ENCODE measurements at places on chromosomes 1 and 21. TPM values are rescaled to one million over a fixed set of nuclear protein-coding genes. Genes with fewer than 3 reads are reported as not detected.

The PHLDA3 gene
- 22.7 TPM for total RNA-seq

- no peaks in the 10 kb centered on the region for H3K36me3 ChIP-seq
- H3K4me1 ChIP-seq: no peaks in the 10 kb centered on the region
- no peak for DNase-seq
- H3K4me3 ChIP-seq: no peak overlapping the region
- no peak overlapping the region for H3K27ac ChIP-seq
Observed at GRCh38 chr21:33703750-33704606, 61.7 kb downstream of the ITSN1 start.

The SLC2A5 gene
- total RNA-seq: 74.1 TPM

DNA sequence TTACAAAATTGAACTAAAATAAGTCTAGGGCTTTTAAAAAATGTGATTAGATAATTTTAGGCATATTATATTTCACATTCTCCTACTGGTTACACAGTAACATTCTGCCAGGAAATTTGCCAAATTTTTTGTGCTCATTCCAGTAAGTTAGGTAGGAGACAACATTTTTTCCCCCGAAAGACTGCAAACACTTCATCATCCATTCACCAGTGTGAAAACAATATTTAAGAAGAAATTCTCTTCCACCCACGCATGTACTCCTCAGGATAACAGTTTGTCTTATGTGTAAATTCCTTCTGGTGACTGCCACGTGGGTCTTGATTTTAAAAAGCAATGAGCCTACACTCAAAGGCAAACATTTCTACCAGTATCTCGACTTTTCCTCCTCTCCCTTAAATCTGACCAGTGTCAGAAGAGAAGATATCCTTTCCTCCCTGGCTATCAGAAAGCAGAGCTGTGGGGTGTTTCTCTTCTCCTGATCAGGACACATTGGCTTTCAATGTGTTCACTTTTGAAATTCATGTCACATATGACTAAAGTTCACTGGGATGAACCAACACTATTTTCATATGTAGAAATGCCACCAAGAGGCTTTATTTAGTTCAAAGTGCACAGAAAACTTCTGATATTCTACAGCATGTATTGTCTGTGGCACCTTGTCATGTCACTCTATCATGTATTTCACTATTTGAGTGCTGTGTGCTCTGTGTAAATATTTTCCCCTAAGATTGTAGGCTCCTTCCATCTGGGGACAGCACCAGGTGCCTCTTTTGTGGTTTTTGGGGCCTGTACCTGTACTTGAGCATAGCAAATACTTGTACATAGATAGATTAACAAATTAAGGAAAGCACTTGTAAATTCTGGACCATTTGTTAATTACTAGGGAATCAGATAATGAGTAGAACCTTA is 38.6 kb downstream of the LHX9 start:
- H3K27me3 ChIP-seq: no peaks in the 10 kb centered on the region
- peaks cover 4% of the 10 kb centered on the region for H3K4me1 ChIP-seq
- H3K4me3 ChIP-seq: no peak overlapping the region
- no peaks in the 10 kb centered on the region for H3K36me3 ChIP-seq
- H3K27ac ChIP-seq: no peak overlapping the region
- no peak for DNase-seq

GRCh38 chr1:145845144-145845513 is 301 bp upstream of the NUDT17 start:
- H3K4me3 ChIP-seq: peak overlapping the region; percentile 57
- no peaks in the 10 kb centered on the region for H3K27me3 ChIP-seq
- peak overlapping the region; percentile 76 for H3K27ac ChIP-seq
- DNase-seq: no peak

The LRRC71 gene
- total RNA-seq: 23.1 TPM

- no peaks in the 10 kb centered on the region for H3K4me1 ChIP-seq
- H3K36me3 ChIP-seq: no peaks in the 10 kb centered on the region
- no peaks in the 10 kb centered on the region for H3K27me3 ChIP-seq
- H3K27ac ChIP-seq: no peak overlapping the region
- no peak overlapping the region for H3K4me3 ChIP-seq
Observed at GRCh38 chr1:243939167-243939848, 89.3 kb upstream of the AKT3 start.

DNA sequence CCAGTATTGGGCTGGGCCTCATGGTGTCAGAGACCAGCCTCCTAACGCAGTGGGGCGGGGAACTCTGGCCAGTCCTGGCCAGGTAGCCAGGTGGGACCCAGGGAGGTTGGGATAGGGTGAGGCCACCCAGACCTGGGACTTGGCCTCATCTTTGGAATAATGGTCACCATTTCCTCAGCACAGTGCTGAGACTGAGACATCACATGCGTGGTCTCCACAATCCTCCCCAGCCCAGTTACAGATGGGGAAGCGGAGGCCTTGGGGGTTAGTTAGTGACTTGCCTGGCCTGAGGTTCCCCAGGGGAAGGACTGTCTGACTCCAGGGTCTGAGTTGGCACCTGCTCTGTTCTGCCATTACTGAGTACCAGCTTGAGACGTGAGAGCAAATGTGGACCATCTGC is 77.9 kb upstream of the CASZ1 start:
- no peaks in the 10 kb centered on the region for H3K27me3 ChIP-seq
- H3K36me3 ChIP-seq: no peaks in the 10 kb centered on the region
- H3K27ac ChIP-seq: no peak overlapping the region
- no peak overlapping the region for H3K4me3 ChIP-seq
- no peaks in the 10 kb centered on the region for H3K4me1 ChIP-seq
- DNase-seq: no peak

GRCh38 chr1:164380893-164381292 is 178.1 kb upstream of the PBX1 start:
- H3K36me3 ChIP-seq: no peaks in the 10 kb centered on the region
- no peaks in the 10 kb centered on the region for H3K27me3 ChIP-seq
- H3K4me1 ChIP-seq: no peaks in the 10 kb centered on the region
- no peak for DNase-seq
- H3K27ac ChIP-seq: no peak overlapping the region

- no peak overlapping the region for H3K27ac ChIP-seq
- no peaks in the 10 kb centered on the region for H3K36me3 ChIP-seq
- no peaks in the 10 kb centered on the region for H3K27me3 ChIP-seq
- H3K4me1 ChIP-seq: peaks cover 14% of the 10 kb centered on the region
Observed at GRCh38 chr1:22788254-22788661, 77.6 kb downstream of the EPHB2 start.

DNA sequence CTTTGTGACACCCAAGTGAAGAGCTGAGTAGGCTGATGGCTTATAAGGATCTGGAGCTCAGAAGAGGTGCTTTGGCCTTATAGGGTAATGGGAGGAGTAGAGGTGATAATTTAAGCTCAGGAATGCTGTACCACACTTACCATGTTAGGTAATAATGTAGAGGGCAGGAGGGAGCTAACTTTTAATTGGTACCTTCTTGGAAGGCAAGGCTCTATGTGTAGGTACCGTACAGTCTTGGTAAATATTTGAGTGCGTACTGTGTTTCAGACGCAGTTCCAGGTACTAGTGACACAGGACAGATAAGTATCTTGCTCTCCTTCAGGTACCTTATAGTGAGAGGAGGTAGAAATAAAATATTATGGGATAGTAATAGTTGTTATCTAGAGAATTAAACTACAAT is 16.8 kb downstream of the CAMSAP2 start:
- no peaks in the 10 kb centered on the region for H3K36me3 ChIP-seq
- H3K4me3 ChIP-seq: no peak overlapping the region
- no peaks in the 10 kb centered on the region for H3K4me1 ChIP-seq
- no peaks in the 10 kb centered on the region for H3K27me3 ChIP-seq

The GNAT2 gene
- 2.8 TPM for total RNA-seq

DNA sequence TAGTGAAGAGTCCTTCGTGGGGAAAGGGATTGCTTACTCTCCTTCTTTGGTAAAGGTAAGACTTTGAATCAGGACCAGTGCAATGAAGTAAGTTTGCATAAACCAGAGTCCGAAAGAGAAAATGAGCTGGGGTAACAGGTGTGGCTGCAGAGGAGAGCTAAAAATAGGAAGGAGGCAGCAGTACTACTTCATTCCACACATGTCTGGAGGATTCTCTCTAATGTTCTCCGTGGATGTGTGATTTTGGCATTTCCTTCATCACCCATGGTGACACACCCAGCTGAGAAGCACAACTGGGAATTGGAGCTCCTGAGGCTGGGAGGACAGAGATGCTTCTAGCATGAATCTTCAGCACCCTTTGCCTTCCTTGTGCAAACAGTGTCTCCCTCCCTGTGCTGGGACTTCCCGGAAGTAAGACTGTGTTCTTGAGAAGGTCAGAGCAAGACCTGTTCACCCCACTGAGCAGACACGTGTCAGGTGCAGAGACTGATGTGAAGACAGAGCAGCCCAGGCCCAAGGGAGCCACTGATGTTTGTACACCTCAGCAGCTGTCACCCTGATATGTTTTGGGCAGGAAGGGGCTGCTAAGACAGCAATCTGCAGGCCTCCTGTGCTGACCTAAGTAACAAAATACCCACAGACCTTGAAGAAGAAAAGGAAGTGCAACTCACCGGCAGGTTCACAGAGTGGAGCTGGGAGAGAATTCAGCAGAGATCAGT is 13.3 kb downstream of the FCRL1 start:
- H3K27ac ChIP-seq: no peak overlapping the region
- no peaks in the 10 kb centered on the region for H3K27me3 ChIP-seq
- no peaks in the 10 kb centered on the region for H3K36me3 ChIP-seq

GRCh38 chr21:46017148-46017547 is 35.6 kb downstream of the COL6A1 start:
- no peaks in the 10 kb centered on the region for H3K36me3 ChIP-seq
- no peak overlapping the region for H3K27ac ChIP-seq
- H3K4me3 ChIP-seq: no peak overlapping the region
- no peaks in the 10 kb centered on the region for H3K27me3 ChIP-seq
- DNase-seq: no peak

The OLFML2B gene
- 31.3 TPM for total RNA-seq

- H3K4me1 ChIP-seq: no peaks in the 10 kb centered on the region
- no peaks in the 10 kb centered on the region for H3K27me3 ChIP-seq
- no peak for DNase-seq
- H3K27ac ChIP-seq: no peak overlapping the region
Observed at GRCh38 chr1:244114892-244115291, 63.8 kb downstream of the ZBTB18 start.

DNA sequence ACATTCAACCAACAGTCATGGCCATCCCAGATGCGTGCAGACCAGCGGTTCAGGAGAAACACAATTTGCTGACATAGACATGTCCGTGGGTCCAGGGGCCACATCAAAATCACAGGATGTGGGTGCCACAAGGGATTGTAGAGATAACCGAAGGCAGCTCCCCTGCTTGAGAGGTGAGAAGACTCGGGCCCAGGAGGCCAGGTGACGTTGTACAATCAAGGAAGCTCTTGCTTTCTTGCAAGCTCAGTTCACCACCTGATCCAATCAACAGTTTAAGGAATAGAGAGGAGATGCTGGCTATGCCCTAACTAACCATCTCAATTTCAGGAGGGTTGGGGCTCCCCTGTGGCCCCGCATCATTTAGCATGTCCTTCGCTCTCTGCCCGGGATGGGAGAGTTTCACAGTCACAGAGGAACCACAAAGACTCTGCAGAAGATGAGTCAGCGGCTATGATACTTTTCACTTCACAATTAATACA is 19.5 kb downstream of the UBASH3A start:
- no peak overlapping the region for H3K4me3 ChIP-seq
- no peak overlapping the region for H3K27ac ChIP-seq
- no peaks in the 10 kb centered on the region for H3K4me1 ChIP-seq

- no peak overlapping the region for H3K4me3 ChIP-seq
- H3K36me3 ChIP-seq: no peaks in the 10 kb centered on the region
- no peak for DNase-seq
- no peak overlapping the region for H3K27ac ChIP-seq
Observed at GRCh38 chr1:118863688-118864087, 124.5 kb downstream of the TBX15 start.

DNA sequence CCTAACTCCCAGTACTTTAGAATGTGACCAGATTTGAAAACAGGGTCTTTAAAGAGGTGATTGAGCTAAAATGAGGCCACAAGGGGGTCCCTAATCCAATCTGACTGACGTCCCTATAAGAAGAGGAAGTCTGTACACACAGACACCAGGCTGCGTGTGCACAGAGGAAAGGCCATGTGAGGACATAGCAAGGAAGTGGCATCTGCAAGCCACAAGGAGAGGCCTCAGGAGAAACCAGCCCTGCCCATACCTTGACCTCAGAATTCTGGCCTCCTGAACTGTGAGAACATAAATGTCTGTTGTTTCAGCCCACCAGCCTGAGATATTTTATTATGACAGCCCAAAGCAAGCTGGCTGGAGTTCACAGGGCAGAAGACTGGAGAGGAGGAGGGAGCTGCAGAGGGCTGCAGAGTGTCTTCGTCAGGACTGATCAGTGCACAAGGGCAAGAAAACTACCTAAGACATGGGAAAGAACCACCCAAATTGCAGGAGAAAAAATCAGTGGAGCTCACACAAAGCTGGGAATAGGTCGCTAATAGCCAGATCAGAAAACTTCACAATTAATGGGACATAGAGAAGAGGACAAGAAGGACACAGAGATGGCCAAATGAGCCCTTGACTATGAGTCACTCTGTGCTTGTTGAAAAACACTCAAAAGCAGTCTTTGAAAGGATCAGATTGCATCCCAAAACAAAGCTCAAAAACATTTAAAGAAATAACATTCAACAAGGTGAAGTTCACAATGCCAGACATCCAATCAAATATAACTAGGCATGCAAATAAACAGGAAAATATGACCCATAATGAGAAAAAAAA is 14.1 kb upstream of the WNT9A start:
- no peaks in the 10 kb centered on the region for H3K4me1 ChIP-seq
- no peak overlapping the region for H3K4me3 ChIP-seq
- DNase-seq: no peak
- H3K27ac ChIP-seq: no peak overlapping the region

The UBASH3A gene
- total RNA-seq: 0.39 TPM

DNA sequence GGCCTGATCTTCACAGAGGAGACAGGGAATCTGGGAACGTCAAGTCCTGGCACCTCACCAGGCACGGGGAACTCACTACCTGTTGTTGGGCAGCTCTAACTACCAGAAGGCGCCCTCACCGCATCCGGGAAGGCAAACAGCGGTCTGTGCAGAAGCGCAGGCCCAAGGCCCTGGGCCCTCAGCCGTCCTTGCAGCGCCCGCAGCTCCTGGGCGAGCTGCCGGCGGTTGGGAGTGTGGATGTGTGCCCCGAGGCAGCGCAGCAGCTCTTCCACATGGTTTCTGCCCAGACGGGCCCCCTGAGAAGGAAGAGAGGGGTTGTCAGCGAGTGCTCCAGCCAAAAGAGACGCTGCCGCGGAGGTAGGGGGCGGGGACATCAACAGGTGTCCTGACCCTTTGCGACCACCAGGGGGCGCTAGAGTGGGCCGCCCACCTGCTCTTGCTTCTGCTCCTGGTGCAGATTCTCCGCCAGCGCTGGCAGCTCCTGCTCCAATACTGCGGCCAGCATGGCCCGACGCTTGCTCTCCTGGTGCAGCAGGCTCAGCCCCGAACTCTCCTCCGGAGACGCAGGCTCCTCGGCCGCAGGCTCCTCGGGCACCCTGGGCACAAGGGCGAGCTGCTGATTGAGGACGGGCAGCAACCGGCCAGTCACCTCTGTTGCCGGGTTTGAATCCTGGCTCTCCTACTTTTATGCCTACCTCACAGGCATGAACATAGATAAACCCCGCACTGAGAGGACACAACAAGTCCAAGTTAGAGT is 9.3 kb downstream of the MAP3K6 start:
- H3K4me1 ChIP-seq: no peaks in the 10 kb centered on the region
- no peaks in the 10 kb centered on the region for H3K36me3 ChIP-seq
- H3K27me3 ChIP-seq: no peaks in the 10 kb centered on the region
- no peak overlapping the region for H3K4me3 ChIP-seq
- peak; percentile 82 for DNase-seq
- H3K27ac ChIP-seq: no peak overlapping the region

- no peak for DNase-seq
- H3K27ac ChIP-seq: no peak overlapping the region
- no peak overlapping the region for H3K4me3 ChIP-seq
- no peaks in the 10 kb centered on the region for H3K36me3 ChIP-seq
Observed at GRCh38 chr1:59568158-59568935, 246.4 kb upstream of the HOOK1 start.

The GLMN gene
- 12.8 TPM for total RNA-seq

The ANGPTL3 gene
- total RNA-seq: not detected

Measured in testis (tissue), 5 donors.